Stimulated activated CD8-positive, alpha-beta memory T cell treated with anti-CD3 and anti-CD28 coated beads, Interleukin-4, amount 100 ng/mL, for 48 hours (primary cell): ENCODE measurements at places on chromosomes 16 and 17.

DNA sequence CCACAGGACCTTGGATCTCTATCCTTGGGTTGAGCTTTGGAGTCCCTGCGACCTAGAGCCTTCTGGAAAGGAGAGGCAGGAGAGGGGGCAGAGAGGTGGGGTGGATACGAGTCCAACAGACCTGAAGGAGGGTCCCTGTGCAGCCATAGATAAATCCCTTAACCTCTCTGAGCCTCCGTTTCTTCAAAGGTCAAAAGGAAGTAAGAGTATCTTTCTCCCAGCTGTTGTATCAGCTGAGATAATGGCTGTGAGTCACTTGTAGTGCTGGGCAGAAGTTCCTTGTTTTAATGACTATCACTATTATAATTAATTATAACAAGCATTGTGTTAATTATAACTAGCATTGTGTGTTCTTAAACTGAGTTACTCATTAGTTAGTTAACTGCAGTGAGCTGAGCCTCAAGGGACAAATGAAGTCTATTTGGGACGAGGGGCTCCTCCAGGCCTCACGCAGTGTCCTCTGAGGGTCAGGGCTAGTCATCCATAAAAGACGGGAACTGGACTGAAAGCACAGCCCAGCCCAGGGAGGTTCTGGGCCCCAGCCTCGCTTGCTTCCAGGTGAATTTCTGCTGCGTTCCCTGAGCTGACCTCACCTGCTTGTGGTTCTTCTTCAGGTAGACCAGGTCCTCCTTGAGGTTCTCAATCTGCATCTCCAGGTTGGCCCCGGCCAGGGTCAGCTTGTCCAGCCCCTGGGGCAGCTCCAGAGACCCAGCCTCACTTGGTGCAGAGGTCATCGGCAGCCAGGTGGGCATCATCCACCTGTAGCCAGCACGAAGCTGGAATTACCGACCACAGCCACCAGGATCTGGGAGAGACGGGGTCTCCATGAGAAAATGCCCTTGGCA lies 5.7 kb upstream of the KRT17 start:
- no peak for DNase-seq

DNA sequence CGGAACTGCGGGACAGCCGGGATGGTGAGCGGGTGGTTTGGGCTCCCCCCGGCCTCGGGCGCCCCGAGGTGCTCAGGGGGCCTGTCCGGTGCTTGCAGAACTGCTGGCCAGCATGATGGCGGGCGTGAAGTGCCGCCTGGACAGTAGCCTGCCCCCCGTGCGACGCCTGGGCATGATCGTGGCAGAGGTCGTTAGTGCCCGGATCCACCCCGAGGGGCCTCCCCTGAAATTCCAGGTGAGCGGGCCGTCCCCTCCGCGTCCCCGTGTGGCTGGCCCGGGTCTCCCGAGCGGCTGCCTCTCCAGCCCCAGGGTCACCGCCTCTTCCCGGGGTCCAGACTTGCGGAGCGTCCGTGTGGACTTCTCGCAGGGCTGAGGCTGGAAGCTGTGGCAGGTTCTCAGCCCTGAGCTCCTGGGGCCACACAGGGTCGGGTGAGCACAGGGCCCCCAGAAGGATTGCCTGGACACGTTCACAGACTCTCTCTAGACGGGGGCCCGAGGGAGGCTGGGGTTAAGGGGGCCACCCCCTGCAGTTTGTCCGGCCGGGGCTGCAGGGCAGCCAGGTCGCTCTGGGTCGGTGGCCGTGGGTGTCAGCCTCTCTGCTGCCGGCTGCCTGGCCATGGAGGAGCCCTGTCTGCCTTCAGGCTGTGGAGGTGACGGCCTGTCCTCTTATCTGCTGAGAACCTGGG lies 7.4 kb downstream of the TELO2 start:
- DNase-seq = no peak

GRCh38 chr16:48432136-48432535 lies 46.9 kb upstream of the SIAH1 start:
- DNase-seq = no peak

GRCh38 chr17:39564211-39564848 lies 43.4 kb downstream of the NEUROD2 start:
- no peak for DNase-seq

DNA sequence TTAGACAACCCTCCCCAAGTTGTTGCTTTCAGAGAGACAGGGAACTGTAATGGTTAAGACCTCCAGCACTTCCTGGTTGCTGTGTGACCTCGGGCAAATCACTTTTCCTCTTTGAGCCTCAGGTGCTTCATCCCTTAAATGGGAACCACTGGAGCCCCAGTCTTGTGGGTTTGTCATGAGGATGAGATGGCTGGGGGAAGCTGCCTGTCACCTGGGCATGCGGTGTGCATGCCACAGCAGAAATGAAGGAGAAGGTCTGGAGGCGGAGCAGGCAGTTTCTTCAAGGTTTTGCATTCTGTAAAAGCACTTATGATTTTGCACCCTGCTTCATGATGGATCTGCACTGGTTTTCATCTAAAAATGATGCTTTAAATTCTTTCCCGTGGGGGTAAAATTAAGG lies 22.1 kb downstream of the NAGPA start:
- no peak for DNase-seq

DNA sequence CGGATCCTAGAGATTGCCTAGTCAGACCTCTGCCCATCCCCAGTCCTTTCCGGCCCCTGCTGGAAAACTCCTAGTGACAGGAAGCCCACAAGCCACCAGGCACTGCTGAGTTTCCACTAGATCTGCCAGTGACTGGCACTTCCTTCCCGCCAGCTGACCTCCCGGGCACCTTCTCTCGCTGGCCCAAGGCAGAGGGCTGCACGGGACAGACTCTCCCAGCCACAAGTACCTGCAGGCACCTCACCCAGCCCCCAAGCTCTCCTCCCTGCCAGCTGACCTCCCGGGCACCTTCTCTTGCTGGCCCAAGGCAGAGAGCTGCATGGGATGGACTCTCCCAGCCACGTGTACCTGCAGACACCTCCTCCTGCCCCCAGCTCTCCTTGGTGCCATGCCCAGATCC lies 66.3 kb upstream of the DOC2B start:
- no peak for DNase-seq

- DNase-seq = no peak
These were observed 17.4 kb downstream of the ITPRIPL2 start for GRCh38 chr16:19130852-19131824.

DNA sequence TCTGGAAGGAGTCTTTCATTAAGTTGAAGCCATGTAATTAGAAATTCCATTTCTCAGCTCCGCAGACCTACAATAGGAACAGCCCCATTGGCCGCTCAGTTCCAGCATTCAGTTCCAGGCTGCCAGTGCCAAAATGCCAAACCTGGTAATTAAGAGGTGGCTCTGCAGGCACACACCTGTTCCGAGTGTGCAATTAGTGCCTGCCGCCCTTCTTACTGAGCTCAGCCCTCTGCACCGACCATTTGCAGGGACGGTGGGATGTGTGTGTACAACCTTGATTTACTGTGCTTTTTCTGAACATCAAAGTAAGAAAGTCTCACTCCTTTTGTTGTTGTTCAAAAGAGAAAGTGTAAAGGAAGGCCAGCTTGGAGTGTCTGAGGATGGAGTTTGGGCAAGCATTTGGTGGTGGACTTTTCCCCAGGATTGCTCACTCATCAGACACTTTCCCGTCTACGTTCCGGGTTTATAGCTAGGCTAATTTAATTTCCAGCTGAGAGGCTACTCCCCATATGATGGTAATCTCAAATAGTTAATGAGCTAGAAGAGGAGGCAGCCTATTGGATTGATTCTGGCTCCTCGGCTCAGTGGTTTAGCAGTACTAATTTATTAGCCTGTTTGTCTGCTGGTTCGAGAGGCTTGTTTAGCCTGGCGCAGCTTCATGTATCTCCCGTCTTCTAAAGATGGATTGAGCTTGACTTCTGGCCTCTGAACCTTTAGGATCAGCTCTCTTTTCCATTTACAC lies 20.0 kb downstream of the HS3ST3B1 start:
- DNase-seq = no peak

DNA sequence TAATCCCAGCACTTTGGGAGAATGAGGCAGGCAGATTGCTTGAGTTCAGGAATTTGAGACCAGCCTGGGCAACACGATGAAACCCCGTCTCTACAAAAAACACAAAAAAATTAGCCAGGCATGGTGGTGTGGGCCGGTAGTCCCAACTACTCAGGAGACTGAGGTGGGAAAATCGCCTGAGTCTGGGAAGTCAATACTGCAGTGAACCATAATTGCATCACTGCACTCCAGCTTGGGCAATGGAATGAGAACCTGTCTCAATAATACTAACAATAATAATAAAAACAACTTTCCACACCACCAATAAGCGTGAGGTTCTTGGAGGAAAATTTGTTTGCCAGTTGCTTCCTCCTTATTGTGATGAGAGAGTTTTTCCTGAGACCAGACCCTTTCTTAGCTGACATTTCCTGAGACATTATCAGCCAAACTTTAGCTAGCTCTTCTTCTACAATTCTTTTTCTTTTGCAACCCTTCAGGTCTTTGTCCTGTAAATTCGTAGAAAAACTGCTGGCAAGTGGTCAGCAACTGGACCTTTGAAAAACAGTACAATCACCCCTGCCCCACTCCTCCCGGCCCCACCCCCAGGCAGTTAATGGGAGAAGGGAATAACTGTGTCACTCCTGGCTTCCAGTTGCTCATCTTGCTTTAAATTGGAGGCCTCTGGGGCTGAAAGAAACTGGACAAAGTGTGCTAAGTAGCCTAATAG lies 3.5 kb upstream of the EZH1 start:
- no peak for DNase-seq

- no peak for DNase-seq
These were observed 150.9 kb downstream of the MAP2K6 start for GRCh38 chr17:69565447-69565846.

GRCh38 chr17:77754956-77755355 lies 203.5 kb upstream of the TNRC6C start:
- no peak for DNase-seq

DNA sequence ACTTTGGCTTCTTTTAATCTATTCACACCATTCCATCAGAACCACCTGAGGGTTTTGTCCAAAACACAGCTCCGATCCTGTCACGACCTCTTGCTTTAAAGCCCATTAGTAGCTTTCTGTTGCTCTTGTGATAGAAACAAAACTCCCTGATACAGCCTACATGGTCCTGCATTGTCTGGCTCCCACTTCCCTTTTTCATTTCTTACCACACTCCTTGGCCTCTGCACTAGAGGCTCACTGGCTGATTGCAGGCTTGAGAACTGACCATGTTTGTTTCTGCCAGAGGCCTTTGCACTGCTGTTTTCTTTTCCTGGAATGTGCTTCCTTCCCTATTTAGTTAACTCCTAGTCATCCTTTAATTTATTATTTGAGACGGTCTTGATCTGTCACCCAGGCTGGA lies 23.7 kb downstream of the IST1 start:
- no peak for DNase-seq

- DNase-seq = no peak
These were observed 97.1 kb downstream of the CDH11 start for GRCh38 chr16:65024767-65025178.

DNA sequence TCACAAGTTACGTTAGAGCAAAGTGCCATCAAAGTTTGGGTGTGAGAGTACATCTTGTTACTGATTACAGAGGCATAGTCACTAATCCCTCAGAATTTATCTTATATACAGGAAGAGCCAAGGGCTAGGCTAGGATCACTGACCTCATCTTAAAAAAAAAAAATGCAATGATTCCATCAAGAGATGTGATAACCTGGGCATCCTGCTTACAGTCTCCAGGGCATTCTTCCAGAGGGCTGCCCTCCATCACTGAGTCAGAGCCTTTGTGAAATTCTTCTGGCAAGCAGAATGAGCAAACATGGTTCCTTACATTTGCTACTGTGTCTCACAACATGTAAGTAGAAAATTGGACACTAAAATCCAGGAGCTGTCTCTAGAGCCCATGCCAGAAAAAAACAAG lies 410.6 kb downstream of the ZFHX3 start:
- DNase-seq = no peak

DNA sequence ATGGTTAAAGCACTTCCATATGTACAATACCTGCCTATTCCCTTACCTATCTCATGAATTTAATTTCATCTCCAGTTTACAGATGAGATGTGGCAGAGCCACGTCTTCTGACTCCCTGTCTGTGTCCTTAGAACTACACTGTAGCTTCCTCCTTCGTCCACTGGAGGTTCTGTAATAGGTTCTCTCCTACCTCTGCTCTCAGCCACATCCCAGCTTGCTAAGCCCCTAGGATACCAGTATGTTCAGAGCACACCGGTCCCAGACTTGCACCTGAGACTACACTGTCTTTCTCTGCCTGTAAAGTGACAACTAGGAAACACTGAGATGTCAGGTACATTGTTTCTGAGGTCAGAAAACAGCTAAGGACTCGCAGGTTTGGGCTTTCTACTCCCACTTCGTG lies 3.8 kb upstream of the RASL10B start:
- no peak for DNase-seq

GRCh38 chr17:42535155-42536047 lies 640 bp upstream of the NAGLU start:
- DNase-seq = no peak

DNA sequence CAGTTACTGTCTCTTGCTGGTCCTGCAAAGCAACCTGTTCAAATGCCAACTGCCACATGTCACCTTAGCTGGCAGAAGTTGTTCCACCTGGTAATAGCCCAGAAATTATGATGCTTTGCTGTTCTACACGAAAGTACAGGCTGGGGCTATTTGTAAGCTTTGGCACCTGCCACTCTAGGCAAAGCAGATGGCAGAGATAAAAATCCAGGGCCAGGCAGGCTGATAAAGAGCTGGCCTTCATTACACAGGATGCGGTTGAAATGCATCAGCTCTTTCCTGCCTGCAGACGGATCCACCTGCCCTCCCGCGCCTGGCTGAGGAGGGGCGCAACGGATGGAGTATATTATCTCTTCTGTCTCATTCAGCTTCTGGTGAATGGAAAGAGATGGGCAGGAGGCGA lies 29.3 kb upstream of the KDM8 start:
- peak; percentile 60 for DNase-seq

DNA sequence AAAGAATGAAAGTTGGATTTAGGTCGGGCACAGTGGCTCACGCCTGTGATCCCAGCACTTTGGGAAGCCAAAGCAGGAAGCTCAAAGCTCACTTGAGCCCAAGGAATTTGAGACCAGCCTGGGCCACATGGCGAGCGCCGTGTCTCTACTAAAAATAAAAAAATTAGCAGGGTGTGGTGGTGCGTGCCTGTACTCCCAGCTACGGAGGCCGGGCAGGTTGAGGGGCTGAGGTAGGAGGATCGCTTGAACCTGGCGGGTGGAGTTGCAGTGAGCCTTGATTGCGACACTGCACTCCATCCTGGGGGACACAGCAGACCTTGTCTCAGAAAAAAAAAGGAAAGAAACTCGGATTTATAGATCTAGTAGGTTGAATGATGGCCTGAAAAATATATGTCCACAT lies 37.4 kb upstream of the RPH3AL start:
- DNase-seq = no peak

DNA sequence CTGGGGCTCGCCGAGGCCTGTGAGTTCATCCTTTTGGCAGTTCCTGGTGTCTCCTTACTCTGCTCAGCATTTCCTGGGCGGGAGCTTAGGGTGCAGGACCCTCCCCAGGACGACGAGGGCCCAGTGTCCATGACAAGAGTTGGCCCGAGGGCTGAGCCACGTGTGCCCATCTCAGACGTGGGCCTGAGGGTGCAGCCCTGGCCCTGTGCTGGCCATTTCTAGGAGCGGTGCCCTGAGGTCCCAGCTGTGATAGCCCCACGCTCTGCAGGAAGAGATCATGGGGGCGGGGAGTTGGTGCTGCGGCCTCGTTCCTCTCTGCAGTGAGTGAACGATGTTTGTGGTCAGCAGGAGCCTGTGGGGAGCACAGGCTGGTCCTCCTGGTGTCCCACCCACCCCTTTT lies 6.0 kb upstream of the MC1R start:
- no peak for DNase-seq

GRCh38 chr17:36641331-36641876 lies 40.0 kb downstream of the MRM1 start:
- no peak for DNase-seq

- DNase-seq = no peak
These were observed 29.7 kb downstream of the FAM222B start for GRCh38 chr17:28812748-28813377.
